ENCODE measurements at places on chromosomes 1 and 21. TPM values are rescaled to one million over a fixed set of nuclear protein-coding genes. Genes with fewer than 3 reads are reported as not detected.

Gene SUSD4
- total RNA-seq = not detected

Gene CLDN17
- not detected for total RNA-seq

Gene IL19
- total RNA-seq = not detected

Gene PRKCZ
- 2.5 TPM for total RNA-seq

Gene NUF2
- total RNA-seq = 41.9 TPM

DNA sequence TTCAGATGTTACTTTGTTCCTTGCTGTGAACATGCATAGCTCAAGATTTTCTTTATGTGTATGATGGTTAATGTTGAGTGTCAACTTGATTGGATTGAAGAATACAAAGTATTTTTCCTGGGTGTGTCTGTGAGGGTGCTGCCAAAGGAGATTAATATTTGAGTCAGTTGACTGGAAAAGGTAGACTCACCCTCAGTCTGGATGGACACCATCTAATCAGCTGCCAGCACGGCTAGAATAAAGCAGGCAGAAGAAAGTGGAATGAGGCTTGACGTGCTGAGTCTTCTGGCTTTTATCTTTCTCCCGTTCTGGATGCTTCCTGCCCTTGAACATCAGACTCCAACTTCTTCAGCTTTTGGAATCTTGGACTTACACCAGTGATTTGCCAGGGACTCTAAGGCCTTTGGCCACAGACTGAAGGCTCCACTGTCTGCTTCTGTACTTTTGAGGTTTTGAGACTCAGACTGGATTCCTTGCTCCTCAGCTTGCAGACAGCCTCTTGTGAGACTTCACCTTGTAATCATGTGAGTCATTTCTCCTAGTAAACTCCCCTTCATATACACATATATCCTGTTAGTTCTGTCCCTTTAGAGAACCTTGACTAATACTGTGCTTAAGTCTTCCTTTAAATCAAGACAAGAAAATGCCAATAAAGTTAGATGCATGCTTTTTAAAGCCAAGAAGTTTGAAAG, 626.6 kb downstream of the KCNT2 start:
- no peak for DNase-seq

DNA sequence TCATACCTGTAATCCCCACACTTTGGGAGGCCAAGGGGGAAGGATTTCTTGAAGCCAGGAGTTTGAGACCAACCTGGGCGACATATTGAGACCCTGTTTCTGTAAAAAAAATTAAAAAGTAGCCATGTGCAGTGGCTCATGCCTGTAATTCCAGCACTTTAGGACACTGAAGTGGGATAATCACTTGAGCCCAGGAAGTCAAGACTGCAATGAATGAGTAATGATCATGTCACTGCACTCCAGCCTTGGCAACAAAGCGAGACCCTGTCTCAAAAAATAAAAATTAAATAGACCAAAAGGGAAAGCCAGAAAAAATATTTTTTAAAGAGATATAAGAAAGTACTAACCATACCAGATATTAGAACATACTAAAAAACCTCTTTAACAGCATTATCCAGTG, 44.7 kb upstream of the LYPLAL1 start:
- no peak for DNase-seq

DNA sequence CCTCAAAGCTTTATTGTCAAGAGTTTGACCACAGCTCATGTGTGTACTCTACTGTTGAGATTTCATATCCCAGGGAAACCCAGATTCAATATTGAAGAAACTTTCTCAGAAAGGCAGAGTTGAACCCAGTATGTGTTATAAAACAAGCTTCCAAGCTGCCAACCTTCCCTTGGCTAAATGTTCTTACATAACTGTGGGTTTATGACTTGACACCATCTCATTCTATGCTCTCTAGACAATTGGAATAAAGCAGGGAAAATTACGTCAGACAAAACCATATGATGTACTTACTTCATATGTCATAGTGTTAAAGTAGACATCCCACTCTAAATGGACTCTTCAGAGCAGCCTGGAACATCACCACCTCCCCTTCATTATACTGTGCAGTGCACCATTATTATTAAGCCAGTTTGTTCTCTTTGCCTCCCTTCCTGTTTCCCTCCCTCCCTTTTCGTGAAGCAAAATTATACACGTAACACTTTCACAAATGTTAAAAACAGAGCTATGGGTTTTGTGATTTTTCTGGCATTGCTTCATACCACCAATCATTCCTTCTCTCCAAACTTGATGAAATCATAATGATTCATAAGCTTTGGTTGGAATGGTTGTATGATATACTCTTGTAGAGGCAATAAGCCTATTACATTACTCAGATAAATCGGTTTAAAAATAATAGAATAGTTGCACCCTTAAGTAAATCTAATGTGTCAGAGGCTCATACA, 507.2 kb downstream of the LTN1 start:
- DNase-seq = no peak

- DNase-seq = no peak
These were observed 1.9 kb upstream of the CAPN2 start for GRCh38 chr1:223710179-223711133.

DNA sequence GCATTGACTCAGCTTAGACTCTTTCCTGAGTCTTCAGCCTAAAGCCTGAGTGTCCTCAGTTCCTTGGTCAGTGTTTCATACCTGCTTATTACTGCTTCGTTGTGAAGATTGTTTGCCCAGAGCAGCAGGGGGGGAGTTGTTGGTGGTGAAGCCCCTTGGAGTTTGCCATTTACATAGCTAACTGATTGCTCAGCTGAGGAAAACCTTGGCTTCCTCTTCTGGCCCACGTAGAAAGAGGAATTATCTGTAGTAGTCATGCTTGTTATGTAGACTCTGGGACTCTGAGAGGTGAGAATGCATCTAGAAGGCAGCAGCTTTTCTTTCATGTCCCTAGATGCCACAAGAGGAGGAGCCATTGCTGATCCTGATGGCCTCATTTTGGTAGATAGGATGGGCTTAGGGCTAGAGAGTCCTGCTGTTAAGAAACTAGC, 125.9 kb downstream of the MAST2 start:
- DNase-seq = no peak

DNA sequence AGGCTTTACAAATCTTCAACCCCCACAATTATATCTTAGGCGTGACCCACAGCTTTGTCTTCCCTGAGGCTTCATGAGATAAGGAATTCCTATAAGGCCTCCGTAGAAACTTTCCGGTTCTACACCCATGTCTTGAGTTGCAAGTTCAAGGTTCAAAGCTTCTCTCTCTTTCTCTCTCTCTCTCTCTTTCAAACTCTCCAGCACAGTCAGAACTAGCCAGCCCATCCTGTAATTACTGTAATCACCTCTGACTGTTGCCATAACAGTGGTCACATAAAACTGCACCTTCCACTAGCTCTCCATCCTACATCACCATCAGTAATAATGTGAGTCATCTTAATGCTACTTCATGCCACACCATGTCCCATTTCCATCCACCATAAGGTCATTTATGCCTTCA, 90.0 kb upstream of the NFASC start:
- no peak for DNase-seq

- DNase-seq = no peak
These were observed 47.6 kb downstream of the PLPP3 start for GRCh38 chr1:56531624-56532349.

DNA sequence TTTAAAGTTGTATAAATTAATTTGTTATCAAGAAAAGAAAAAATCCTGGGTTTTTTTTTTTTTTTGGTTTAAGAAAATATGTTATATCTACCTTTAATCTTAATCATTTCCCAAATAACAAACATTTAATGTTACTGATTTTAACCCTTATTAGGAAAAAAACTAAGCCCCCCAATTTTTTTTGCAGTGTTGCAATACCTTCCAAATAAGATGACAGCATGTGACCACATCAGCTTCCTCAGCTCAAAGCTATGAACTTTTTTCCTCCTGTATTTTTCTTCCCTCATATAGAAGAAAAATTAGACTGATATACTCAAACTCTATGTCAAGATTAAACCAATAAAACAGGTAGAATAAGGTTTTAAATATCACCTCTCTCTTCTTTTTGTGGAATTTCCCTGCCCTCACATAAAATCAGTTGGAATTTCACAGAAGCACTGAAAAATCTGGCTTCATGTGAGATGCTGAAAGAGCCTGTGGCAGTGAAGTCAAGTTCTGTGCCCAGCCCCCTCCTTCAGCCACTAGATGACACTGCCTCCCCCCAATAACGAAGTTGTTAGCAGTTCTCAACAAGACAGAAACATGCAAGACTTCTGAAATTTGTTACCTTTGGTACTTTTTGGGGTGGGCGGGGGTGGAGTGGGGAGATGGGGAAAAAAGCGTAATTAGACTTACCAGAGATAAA, 9.6 kb upstream of the SMYD2 start:
- no peak for DNase-seq

DNA sequence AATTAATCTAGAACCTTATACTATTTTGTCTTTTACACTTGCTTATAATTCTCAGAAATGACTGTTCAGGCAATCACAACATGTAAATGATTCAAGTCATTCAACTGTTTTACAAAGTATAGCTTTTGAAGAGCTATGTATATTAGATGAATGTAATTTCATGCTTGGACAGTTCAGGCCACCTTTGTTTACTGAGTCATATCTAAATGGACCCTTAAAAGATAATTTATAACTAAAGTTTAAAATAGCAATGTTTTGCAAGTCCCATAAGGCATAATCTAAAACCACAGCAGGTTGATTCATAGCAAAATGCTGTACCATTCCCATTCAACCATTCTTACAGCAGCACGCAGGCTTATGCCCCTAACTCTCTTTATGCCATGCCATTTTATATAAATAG, 64.8 kb downstream of the PIK3R3 start:
- DNase-seq = no peak

DNA sequence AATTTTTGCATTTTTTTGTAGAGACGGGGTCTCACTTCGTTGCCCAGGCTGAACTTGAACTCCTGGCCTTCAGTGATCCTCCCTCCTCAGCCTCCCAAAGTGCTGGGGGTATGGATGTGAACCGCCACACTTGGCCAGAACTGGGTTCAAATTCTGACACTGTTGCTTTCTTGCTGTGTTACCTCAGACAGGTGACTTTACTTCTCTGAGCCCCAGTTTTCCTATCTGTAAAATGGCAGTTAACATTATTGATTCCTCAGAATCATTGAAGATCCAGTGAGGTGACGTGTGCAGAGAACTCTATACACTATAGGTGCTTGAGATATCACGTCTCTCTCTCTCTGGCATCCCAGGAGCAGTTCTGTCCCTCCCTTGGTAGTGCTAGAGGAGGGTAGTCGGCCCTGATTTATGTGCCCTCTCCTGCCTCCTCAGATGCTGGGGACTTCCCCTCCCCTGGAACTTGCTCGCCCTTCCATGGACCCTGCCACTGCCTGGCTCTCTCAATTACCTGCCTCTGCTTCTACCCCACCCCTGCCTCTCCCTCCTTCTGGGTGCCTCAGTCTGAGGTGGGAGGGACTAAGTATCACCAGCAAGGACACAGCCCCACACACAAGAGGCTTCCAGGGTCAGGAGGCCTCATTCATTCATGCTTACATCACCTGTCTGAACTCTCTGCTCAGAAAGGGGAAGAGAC, 2.8 kb upstream of the HPCA start:
- DNase-seq = no peak

DNA sequence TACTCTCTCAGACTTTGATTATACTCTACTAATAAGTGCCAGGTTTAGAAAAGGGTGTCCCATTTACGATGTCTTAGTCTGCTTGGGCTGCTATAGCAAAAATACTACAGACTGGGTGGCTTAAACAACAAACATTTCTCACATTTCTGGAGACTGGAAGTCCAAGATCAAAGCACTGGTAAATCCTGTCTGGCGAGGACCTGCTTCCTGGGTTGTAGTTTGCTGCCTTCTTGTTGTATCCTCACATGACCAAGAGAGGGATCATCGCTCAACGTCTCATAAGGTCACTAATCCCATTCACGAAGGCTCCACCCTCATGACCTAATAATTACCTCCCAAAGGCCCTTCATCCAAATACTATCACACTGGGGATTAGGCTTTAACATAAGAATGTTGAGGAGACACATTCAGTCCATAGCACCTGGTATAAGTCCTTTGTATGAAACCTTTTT, 12.0 kb downstream of the PRDX6 start:
- no peak for DNase-seq

DNA sequence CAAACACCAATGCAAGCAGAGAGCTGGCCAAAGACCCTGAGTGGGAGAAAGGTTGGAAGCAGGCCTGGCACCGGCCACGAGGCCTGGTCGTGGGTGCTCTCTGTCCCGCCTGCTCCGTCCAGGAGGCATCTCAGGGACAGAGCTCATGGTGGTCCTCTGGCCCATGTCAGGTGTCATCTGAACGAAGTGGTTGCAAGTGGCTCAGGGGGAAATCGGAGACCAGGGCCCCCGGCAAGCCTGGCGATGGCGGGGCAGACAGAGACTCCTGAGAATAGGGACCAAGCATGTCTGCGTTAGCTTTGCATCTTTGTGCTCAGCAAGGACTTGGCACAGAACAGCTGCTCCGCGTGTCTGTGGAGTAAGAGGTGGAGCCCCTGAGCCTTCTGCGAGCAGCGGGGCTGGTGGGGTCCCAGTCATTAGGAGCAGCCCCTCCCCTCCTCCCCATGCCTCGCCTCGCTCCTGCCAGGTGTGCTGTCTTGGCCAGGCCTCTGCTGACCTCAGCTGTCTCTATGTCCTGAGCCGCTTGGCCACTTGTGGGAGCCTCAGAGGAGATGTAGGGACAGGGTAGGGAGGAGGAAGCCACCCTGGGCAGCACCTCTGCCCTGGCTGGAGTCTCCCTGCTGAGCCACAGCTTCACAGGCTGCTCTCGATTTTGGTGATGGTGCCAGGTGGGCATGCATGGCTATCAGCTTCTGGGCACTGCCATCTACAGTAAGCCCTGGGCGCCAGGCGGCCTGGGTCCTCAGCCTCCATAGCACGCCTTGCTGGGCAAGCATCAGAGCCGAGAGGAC, 362.9 kb upstream of the VAMP3 start:
- no peak for DNase-seq

- no peak for DNase-seq
These were observed 64.1 kb upstream of the SSX2IP start for GRCh38 chr1:84754386-84754703.

- DNase-seq = no peak
These were observed 14.3 kb downstream of the KCNT2 start for GRCh38 chr1:196593955-196594354.

DNA sequence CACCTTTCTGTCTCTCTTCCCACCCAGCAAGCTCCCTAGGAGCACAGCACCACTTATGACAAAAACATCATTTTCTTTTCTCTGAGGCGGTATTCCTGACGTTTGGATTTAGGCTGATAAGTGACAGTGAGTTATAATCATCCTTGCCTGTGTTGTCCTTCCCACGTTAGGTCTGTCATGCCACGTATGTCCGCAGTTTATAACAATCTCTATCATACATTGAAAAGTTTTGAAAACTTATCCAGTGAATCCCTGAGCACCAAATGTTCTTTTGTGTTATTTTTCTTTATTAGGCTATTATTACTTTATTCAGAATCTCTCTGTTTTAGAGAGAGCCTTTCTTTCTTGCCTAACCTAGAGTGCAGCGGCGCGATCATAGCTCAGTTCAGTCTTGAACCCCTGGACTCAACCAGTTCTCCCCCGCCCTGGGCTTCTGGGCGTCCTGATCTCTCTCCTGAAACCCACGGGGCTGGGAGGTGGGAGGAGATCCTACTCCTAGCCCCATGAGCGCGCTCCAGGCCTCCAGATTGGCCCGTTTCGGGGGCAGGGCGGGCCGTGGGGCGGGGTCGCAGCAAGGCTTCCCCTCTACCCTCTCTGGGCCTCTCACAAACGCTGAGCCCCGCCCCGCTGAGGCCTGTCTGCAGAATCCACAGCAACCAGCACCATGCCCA, at the start of gene GSTM2:
GSTM2 (plus strand) TSS at position 606 of the 671 bp plus-strand sequence; CDS start at position 665, 59 bp downstream.
- peak; percentile 96 for DNase-seq

GRCh38 chr1:19348441-19349198, 36.5 kb downstream of the SLC66A1 start:
- no peak for DNase-seq
